Amniotic epithelial cell (primary cell): ENCODE measurements at places on chromosomes 2 and 18.
A peak's percentile ranks its signal among the peaks of the same experiment; 100 is the strongest.

DNA sequence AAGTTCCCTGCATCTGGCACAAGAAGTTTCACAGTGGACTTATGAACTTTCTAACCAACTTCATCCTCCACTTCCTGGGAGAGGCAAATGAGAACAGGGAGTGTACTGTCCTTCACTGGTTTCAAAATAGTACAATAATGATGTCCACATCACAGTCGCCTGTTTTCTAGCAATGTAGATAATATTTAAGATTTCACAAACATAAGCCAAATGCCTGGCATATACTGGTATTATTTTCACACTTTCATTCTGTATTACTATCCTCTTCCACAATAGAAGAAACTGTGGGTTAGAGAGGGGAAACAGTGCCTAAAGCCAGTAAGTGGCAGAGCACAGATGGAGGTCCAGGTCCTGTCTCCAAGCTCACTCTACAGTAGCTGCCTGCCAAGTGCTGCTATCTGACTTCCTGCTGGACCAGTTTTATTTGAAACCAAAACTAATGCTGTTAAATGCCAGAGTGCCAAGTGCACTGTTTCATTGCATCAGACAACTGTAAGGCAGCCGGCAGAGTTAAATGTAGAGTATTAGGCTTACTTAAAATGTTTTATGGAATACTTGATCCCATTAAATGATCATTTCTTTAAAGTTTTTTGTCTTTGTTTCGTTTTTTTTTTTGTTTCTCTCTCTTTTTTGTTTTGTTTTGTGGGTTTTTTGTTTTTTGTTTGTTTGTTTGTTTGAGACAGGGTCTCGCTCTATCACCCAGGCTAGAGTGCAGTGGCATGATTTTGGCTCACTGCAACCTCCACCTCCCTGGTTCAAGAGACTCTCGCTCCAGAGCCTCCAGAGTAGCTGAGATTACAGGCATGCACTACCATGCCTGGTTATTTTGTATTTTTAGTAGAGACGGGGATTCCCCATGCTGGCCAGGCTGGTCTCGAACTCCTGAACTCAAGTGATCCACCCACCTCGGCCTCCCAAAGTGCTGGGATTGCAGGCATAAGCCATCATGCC, 15.1 kb downstream of the COBLL1 start:
- DNase-seq = peak; percentile 79

DNA sequence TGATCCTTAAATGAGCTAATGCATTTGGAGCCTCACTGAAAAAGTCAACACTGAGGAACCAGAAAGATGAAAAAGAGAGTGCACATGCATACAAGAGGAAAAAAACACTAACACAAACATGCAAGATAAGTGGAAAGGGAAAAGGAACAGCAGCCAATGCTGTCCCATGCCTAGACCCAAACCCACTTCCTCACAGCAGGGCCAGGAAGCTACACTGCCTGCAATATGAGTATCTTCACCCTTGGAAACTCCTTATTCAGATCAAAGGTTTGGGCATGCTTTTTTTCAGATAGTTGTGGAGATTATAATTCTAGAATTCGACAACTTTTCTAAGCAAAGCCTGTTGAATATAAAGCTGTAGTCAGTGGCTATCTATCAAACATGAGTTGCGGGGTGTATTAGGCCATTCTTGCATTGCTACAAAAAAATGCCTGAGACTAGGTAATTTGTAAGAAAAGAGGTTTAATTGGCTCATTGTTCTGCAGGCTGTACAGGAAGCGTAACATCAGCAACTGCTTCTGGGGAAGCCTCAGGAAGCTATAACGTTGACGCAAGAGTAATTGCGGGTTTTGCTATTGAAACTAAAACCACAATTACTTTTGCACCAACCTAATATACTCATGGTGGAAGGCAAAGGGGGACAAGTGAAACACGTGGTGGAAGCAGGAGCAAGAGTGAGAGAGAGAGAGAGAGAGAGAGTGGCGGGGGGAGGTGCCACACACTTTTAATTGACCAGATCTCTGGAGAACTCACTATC, 138.2 kb downstream of the MBD2 start:
- no peak for DNase-seq

- DNase-seq = no peak
Observed at GRCh38 chr2:24873619-24874018, 46.4 kb downstream of the ADCY3 start.

DNA sequence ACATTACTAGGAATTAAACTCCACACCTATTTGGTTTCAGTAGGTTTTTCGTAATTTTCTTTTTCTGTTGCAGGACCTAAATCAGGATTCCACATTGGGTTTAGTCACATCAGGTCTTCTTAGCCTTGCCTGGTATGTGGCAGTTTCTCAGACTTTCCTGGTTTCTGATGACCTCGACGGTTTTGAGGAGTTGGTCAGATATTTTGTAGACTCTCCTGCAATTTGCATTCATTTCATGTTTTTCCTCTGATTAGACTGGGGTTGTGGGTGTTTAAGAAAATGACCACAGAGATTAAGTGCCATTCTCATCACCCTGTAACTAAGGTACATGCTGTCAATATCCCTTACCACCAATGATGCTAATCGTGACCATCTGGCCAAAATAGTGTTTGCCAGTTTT, 97.3 kb upstream of the ST6GAL2 start:
- DNase-seq = peak; percentile 57

- peak; percentile 11 for DNase-seq
Observed at GRCh38 chr2:198054299-198054698, 249.9 kb downstream of the PLCL1 start.

DNA sequence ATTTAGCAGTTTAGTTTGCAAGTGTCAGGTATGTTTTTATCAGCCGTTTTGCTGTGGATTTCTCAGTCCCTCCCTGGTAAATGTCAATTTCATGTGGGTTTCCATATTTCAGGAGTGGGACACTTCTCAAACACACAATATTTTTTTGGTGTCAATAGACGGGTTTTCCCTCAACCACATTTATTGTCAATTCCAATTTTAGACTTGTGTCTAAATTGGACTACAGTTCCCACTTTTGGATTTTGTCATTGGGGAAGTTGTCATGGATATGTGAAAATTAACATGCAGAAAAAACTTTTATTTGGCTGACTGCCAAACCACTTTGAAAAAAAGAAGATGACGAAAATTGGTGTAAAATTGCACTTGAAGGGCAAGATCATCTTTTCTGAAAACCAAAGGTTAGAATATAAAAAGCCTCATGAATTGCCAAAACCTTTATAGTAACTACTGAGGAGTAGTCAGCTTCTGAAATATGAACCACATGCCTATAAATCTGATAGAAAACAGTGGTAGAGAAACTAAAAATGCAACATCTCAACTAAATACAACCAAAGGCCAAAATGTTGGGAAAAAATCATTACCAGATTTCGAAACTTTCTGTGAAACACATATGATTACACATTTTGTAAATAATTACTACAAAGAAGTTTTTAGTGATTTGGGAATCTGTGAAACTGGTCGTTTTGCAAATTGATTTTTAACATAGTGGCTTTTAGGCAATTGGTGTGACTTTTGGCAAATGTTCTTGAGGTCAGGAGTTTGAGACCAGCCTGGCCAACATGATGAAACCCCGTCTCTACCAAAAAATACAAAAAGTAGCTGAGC, 106.4 kb downstream of the BCL2L11 start:
- peak; percentile 37 for DNase-seq

DNA sequence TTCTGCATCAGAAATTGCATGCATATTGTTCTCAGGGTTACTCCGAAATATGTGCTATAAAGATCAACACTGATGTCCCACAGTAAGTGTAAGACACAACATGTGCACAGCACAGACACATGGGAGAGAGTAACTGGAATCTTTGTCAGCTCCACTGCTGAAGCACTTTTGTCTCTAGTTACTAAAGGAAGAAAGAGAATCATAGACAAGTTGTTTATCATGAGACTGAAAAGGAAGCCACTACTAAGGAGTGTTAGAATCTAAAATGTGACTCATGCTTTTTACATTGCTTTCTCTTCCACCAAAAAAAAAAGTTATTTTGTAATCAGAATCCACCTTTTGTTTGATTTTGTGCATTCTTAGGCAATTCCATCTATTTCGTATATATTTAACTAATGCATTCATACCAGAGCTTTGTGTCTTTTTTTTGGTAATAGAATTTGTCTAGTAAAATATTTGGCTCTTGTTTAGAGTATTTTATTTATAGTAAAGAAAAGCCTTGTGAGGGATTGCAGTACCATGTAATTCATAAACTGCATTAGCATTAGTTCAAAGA, 502.4 kb downstream of the FBXO15 start:
- peak; percentile 7 for DNase-seq

GRCh38 chr2:140893685-140894084, 1237.1 kb downstream of the LRP1B start:
- DNase-seq = peak; percentile 74

DNA sequence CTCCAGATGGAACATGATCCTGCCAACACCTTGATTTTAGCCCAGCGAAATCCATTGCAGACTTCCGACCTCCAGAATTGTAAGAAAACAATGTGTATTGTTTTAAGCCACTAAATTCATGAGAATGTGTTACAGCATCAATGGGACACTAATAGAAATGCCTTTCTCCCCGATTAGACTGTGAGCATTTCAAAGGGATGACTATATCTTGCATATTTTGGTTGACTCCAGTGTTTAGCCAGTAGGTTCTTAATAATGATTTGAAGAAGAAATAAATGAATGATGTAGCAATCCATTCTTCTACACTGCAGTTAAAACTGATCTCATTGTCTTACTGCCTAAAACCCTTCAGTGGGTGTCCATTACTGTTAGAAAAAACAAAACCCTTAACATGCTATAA, 67.4 kb upstream of the ACVR1C start:
- DNase-seq = no peak

GRCh38 chr18:22432657-22433137, 15.0 kb upstream of the CTAGE1 start:
- peak; percentile 94 for DNase-seq

DNA sequence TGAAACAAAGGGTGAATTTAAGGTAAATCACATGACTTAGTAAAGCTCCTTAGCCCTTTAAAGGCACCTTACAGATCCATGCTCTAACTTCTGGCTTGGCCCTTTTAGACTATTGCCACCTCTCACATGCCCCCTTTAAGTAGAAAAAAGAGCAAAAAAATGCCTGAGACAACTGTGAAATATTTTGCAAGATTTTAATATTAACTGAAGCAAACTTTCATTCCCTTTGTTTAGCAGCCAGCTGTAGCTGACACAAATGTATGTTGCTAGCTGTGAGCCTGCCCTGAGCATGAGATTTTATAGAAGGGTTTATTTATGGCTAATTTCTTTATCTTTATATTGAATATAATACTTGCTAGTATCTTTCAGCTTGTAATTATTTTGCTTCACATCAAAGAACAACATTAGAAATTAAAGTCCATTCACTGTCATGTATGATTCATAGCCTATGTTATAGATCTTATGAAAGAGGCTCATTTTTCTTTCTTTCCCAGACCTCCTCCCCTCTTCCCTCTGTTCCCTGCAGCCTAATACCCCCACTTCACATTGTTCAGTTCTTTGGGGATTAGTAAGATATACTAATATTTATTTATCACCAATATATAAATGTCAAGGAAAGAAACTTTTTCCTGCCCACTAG, 637.2 kb upstream of the ZEB2 start:
- DNase-seq = no peak

DNA sequence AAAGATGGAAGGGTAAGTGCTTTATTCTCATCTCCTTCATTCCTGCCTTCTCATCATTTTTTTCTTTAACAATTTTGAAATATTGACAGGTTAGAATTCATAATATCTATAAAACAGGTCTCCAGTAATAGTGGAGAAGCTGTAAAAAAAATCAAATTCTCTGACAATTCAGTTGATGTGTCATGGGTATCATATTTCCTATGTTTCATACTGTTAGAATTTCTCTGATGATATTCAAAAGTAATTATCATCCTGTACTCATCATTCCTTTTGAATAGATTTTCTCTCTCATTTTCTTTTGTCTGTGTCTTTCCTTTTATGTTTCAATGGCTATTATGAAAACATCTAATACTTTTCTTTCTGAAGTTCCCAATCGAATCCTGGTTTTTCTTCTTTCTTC, 97.7 kb downstream of the CPS1 start:
- DNase-seq = no peak

GRCh38 chr2:27074738-27075565, 3.5 kb upstream of the EMILIN1 start:
- no peak for DNase-seq

DNA sequence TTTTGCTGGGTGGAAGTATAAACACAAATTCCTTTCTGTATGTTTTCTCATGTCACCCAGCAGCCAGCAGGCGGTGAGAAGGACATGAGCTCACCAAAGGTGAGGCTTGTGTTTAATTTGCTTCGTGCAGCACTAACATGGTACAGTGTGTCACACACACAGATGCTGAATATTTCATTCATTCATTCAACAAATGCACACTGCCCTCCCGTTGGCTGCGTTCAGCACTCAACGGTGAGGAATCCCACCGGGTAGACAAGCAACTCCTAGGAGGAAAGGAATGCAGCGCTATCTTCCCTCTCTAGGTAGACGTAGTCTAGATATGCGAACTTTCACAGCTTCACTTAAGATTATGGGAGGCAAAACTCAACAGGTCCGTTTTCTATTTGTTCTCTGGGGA, 85.1 kb downstream of the LONRF2 start:
- no peak for DNase-seq

GRCh38 chr2:10405448-10405847, 42.7 kb downstream of the ODC1 start:
- peak; percentile 77 for DNase-seq

- DNase-seq = peak; percentile 82
Observed at GRCh38 chr18:46324087-46324955, 220.1 kb downstream of the HAUS1 start.

DNA sequence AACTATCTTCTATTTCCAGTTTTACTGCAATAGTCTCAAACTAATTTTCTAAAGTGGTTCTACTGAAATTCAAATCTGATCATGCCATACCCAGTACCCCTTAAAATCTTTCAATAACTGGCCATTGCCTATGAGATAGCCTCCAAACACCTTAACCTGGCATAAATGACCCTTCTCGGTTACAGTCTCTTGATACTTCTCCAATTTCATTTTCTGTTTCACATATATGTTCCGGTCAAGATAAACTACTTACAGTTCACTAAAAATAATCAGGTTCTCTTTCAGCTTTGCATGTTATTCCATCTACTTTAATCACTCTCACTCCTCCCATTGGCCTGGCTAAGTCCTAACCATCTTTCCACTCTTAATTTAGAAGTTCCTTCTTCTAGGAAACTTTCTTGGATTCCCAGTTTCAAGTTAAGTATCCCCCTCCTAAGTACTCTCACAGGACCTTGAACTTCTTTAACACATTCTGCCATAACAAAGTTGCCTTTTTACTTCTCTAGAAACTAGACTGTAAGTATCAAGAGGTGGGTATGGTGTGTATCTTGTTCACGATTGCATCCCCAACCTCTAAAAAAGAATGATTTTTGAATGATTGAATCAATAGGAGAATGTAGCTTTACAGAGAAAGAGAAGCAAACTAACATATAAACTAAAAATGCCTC, 110.2 kb upstream of the RBBP8 start:
- DNase-seq = no peak

DNA sequence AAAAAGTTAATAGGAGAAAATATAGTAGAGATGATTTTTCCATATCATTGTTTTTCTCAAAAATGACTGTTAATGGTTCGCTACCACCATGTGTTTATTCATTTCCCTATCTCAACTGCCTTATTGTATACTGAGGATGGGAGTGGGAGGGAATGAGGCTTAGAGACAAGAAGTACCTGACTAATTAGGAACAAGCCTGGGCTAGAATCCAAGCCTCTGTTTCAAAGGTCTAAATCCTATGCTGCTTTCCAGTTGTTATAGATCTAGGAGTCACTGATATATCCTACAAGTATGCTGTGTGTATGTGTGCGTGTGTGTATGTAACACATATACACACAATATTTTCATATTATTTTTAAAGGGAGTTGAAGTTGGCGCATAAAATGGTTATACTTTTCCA, 465.9 kb downstream of the EPHA4 start:
- DNase-seq = no peak

- DNase-seq = peak; percentile 73
Observed at GRCh38 chr18:6920099-6920955, 190.8 kb downstream of the ARHGAP28 start.
